ENCODE measurements at places on chromosomes 11 and 22.

GRCh38 chr22:36663561-36663960 lies 40.0 kb downstream of the CACNG2 start:
- DNase-seq, result no peak

DNA sequence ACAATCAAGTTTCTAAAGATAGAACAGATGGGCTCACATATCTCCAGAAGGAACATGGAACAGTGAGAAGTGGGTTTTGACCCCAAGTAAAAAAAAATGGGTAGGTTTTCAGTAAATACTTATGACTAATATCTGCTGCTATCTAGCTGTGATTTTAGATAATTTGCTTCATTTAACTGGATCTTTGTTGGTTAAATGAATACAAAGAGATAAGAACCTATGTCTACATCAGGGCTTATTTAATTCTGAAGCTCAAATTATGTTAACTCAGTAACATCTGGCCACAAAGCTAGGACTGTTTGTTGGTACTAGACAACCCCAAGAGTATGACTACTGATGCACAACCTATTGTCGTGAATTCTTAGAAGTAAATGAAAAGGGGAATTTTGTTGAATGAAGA lies 144.4 kb upstream of the SESN3 start:
- DNase-seq, result no peak

DNA sequence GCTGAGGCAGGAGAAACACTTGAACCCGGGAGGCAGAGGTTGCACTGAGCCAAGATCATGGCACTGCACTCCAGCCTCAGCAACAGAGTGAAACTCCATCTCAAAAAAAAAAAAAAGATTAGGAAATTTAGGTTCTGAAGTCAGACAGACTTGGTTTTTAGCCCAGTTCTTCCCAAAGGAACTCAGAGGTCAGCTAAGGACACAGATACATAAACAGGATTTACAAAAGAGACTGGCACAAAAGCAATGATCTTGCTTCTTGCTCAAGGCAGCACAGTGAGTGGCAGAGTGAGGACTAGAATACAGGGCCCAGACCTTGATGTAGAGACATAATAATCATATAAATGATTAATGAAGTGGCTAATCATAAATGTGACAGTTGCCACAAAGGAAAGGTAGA lies 25.4 kb upstream of the RRAS2 start:
- DNase-seq, result no peak

DNA sequence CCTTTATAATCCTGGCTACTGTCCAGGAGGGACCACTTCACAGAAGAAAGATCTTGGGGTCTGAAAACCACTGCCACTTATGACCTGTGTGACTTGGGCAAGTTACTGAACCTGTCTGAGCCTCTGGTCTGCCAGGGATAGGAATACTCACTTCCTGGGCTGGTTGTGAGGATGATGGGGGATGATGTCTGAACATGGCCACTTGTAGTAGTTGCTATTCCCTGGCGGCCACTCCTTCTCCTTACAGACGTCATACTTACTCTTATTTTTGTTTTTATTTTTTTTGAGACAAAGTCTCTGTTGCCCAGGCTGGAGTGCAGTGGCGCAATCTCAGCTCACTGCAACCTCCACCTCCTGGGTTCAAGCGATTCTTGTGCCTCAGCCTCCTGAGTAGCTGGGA lies 26.1 kb downstream of the CD82 start:
- no peak for DNase-seq

GRCh38 chr11:12807621-12808020 lies 133.4 kb downstream of the TEAD1 start:
- DNase-seq, result no peak

- DNase-seq, result no peak
These were observed 156.0 kb upstream of the CADM1 start for GRCh38 chr11:115660030-115660805.

DNA sequence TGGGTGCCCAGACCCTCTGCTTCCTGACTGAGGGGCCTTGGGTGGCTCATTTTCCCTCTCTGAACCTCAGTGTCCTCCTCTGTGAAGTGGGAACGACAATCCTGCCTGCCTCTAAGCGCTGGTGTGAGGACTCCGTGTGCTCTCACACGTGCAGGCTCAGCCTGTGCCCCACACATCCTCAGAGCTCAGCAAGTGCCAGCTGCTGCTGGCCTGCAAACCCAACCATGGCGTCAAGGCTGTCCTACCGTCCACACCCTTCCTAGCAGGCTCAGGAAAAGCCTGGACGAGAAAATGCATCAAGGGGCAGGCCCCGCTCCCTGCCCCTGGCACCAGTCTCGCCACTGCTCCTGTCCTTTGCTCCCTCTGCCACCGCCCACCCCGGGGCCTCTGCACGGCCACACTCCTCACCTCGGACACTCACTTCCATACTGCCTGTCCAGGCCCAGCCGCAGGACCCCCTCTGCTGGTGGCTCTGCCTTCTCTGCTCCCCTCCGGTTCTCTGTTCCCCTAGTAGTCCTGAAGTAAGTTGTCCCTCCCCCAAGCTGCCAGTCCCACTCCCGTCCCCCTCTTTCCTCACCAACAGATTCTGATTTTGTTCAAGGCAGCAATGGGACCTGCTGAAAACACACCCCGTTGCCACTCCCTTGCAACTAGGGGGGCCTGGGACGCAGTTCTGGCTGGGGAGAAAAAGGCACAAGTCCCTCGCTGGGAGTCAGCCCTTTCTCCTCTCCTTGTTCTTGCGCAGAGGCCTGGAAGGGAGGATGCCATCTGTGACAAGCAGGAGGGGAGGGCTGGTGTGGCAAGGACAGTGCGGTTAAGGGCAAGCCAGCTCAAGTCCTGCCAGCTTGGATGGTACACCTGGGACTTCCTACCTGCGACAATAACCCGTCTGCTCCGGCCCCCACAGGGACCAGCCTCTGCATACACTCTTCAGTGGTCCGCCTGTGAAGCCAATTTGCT lies 62.2 kb downstream of the ARFGAP3 start:
- DNase-seq, result no peak

DNA sequence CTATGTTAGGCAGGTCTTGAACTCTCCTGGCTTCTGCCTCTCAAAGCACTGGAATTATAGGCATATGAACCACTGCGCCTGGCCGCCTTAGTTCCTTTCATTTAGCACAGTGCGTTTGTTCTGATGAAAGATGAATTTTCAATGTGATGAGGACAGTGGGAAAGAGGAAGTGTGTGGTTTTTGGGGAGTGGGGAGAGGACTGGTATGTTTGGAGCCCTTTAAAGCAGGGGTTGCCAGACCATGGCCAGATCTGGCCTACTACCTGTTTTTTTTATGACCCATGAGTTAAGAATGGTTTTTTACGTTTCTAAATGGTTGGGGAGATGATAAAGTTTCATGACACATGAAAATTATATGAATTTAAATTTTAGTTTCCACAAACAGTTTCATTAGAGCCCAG lies 12.5 kb downstream of the ATXN10 start:
- DNase-seq, result no peak

GRCh38 chr11:117419482-117420142 lies 92.0 kb downstream of the CEP164 start:
- no peak for DNase-seq

DNA sequence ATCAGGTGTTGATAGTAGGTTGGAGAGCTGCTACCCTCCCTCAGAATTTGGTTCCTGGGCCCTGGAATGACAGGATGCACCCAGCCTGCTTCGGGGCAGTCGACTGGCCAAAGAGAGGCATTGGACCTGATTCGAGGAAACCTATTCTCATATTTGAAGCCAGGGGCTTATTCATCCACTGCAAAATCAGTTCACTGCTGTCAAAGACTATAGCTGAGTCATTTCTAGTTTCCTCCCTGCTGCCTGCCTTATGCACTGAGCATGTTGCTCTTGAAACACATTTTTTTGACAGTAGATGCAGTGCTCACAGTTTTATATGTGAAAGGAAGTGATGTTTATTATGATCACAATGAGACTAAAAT lies 565.4 kb downstream of the ETS1 start:
- no peak for DNase-seq

DNA sequence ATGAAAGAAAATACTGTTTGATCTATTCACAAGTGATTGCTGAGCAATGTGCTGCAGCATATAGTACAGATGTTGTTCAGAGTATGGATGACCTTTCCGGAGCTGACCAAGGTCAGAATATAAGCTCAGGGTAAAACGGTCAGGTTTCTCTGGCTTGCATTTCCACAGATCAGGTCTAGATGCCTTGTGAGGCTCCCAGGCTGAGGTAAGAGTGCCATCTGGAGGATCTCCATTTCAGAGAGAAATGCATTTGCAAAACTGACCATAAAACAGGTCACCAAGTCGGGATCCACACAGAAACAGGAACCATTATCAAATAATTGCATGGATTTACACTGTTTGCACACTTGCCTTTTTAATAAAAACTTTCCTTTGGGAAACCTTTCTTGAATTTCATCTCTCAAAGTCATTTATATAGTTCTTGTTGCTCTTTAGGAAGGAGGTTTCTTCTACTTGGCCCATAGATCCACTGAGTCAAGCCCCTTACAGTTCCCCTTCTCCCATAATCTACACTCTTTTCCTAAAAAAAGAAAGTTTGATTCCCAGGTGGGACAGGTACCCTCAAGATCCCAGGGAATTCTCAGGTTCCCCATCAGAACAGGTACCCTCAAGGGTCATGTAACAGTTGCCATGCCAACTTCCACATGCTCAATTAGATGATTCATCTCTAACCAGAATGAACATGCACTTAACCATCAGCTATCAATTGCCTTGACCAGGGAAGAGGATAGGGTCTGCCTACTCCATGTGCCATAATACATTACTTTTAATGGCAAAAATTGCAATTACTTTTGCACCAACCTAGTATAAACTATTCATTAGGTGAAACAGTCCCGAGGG lies 25.0 kb upstream of the TMPRSS5 start:
- DNase-seq, result no peak

DNA sequence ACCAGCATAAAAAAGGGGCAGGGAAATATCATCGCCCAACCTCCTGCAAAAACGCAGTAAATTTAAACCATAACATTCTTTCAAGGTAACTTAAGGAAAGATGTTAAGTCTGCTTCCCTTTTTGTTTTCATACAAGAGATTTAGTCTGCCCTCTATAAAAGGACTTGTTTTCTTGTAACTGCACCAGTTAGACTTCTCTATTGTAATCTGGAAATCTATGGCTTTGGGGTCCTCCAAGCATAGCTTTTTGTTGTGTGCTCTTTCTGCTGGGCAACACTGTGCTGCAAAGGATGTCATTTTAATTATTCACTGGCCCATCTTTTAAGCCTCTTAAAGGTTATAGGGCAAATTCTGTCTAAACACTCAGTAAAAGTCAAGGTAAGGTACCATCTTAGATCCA lies 136.0 kb downstream of the MAML2 start:
- DNase-seq, result no peak

- no peak for DNase-seq
These were observed 53.4 kb downstream of the SLC1A2 start for GRCh38 chr11:35365961-35366360.

DNA sequence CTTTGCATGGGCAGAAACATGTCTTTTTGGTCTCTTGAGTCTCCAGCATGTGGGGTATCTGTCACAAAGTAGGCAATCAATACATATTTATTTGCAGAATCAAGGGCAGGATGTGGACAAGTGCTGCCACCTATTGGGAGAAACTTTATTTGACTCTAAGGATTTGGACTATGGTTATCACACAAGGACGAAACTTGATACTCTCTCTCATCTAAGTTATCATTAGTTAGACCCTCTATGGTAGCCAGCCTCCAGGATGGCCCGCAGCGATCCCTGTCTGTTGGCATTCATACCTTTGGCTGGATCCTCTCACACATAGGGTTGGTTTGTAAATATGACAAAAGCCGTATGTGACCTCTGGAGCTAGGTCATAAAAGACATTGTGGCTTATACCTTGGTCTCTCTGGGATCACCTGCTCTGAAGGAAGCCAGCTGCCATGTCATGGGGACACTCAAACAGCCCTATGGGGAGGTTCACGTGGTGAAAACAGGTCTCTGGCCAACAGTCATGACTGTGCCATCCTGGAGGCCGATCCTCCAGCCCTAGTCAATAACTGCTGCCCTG lies 1.1 kb upstream of the FBXO7 start:
- DNase-seq, result no peak

DNA sequence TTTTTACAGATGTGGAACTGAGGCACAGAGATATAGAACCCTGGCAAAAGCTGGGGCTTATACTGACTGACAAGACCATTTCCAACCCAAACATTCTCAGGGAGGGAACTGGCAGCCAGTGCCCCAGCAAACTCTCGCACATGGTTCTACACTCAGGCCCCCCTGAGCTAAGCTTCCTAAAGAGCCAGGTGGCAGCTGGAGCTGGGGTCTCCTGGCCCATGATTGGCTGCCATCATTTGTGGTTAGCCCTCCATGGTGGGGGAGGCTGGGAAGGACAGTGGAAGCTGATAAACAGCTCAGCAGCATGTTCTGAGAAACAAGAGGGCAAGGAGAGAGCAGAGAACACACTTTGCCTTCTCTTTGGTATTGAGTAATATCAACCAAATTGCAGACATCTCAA lies at the start of gene RAG1:
Gene RAG1 (plus strand): TSS at position 314 of the 400 bp plus-strand sequence. CDS start 5,298 bp downstream, outside the sequence.
- no peak for DNase-seq
